ENCODE measurements at places on chromosomes 16 and 17.

DNA sequence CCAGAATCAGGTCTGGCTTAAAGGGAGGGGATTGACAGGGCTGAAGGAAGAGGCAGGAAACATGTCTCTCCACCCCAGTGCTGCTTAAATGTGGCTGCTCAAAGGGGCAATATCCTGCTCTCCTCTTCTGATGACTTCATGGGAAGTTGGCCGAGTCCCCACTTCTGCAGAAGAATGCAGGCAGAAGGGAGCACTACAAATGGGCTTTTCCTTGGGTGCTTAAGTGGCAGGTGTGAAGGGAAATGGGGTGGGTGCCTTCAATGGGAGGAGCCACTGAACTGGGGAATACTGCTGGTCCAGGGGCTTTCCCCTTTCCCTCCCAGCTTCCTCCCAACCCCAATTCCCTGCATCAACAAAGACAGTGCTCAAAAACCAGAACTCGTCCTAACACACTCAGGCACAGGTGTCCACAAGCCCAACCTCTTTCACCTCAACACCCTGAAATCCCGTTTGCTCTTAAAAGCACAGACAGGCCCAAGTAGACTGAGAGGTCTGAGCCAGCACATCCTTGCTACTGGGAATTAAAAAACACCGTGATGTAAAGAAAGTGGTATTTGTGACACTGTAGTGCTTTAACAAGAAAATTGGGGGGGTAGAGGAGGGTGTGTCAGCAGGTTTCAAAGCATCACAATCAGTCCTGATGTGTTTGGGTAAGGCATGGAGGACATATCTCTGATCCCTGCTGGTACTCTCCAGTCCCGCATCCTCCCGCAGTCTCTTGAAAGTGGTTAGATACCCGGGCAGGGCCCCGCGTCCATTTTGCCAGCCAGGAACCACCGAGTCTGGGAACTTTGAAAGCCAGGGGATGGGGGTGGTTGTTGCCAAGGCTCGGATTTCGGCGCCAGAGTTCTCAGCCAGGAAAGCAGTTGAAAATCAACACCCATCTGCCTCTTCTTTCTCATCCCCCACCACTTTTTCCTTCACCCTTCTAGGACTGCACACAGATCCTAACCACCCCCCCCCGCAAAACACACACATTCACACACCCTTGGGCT, 1.6 kb downstream of the CA10 start:
- DNase-seq = no peak

GRCh38 chr17:72182371-72182873, 61.6 kb downstream of the SOX9 start:
- no peak for DNase-seq

- DNase-seq = no peak
These were observed 1.2 kb downstream of the TRIM47 start for GRCh38 chr17:75876938-75877751.

DNA sequence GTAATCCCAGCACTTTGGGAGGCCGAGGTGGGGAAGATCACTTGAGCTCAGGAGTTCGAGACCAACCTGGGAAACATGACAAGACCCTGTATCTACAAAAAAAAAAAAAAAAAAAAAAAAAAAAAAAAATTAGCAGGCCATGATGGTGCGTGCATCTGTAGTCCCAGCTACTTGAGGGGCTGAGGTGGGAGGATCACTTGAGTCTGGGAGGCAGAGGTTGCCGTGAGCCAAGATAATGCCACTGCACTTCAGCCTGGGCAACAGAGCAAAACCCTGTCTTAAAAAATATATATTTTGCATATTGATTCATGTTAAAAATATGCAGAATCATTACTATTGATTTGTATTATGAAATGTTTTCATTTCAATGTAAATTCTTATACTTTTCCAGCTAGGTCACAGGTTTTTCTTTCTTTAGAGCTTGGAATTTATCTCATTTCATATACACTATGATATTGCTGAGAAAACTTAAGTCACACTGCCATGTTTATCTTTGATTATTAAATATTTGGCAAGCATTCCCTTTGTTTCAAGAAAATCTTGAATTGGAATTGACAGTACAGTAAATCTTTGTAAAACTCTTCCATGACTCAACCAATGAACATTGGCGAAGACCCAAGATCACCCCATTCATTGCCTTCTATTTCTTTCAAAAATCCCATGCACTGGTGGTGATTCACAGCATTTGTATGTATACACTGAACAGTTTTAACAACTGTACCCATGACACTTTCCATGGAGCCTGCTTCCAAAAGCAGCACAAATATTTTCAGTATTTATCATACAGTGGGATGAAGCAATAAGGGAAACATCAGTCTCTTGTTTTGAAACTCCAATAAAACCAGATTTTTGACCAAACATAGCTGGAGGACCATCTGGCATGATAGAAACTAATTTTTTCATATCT, 83.5 kb upstream of the TNRC6A start:
- no peak for DNase-seq

DNA sequence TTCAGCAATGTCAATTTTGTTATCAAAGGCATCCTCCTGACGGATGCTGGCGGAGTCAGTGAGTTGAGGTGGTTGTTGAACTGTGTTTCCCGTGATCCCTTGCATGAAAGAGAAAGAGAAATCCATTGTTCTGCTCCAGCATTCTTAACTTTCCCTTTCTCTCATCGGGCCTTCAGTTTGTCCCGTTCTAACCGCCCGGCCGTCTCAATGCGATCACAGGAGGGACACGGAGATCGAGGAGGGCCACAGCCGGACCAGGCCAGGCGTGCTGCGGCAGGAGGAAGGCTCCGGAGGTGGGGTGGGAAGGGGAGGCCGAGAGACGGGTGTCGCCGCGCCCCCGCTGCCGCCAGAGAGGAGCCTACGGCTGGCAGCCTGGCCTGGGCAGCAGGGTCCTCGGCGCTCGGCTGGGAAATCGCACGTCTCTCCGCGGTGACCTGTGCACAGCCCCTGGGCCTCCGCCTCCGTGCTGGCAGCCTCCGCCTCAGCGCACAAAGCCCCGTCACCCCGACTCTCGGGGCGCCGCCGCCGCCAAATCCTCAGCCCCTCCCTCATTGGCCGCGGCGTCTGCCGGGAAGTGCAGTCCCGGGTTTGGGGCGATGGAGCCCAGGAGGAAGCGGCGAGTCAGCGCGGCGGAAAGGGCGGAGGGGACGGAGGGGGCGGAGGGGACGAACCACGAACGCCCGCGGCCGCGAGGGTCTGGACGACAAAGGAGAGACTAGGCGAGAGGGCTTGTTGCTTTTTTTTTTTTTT, 38.1 kb downstream of the SOST start:
- peak; percentile 67 for DNase-seq

- no peak for DNase-seq
These were observed 2.2 kb upstream of the PELP1 start for GRCh38 chr17:4706121-4706520.

GRCh38 chr16:78154729-78155461, 55.4 kb downstream of the WWOX start:
- DNase-seq = no peak

Measured in activated gamma-delta T cell treated with Interleukin-2 at 50 U/mL for 16 hours (primary cell).